Chondrocyte (in vitro differentiated cells): ENCODE measurements at places on chromosomes 2 and 18. TPM values are rescaled to one million over a fixed set of nuclear protein-coding genes. Genes with fewer than 3 reads are reported as not detected.

Gene SOX11
- 31.6 to 46.6 TPM (median 32.1 TPM) in 3 replicates for total RNA-seq

DNA sequence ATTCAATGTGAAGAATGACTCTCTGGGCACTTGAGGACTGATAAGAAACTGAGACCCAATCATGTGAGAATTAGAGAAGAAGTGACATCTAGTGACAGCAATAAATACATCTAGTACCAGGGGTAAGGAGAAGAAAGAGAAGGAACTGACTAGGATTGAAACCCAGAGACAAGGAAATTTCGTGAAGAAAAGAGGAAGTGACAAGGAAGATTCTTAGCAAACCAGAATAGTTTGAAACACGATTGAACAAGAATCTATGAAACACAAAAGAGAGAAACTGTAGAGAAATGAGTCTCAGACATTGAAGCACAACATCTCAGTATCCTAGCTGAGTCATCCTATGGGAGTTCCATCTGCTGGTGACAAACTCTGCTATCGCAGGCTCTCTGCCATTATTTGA is 571.9 kb upstream of the PKDCC start:
- peaks cover 19% of the 10 kb centered on the region for H3K27me3 ChIP-seq
- no peak for DNase-seq
- no peak overlapping the region for H3K4me3 ChIP-seq
- H3K4me1 ChIP-seq: no peaks in the 10 kb centered on the region

GRCh38 chr2:97751752-97752151 is 38.4 kb downstream of the ZAP70 start:
- no peak for DNase-seq
- peak overlapping the region; percentile 15 for H3K27ac ChIP-seq
- no peak overlapping the region for H3K4me3 ChIP-seq
- peaks cover 16% of the 10 kb centered on the region for H3K36me3 ChIP-seq
- H3K4me1 ChIP-seq: peaks cover 12% of the 10 kb centered on the region

Gene EVA1A
- total RNA-seq: 19.8 to 27.3 TPM (median 20.9 TPM) in 3 replicates
